ENCODE measurements at places on chromosomes 4 and X.
A peak's percentile ranks its signal among the peaks of the same experiment; 100 is the strongest.

DNA sequence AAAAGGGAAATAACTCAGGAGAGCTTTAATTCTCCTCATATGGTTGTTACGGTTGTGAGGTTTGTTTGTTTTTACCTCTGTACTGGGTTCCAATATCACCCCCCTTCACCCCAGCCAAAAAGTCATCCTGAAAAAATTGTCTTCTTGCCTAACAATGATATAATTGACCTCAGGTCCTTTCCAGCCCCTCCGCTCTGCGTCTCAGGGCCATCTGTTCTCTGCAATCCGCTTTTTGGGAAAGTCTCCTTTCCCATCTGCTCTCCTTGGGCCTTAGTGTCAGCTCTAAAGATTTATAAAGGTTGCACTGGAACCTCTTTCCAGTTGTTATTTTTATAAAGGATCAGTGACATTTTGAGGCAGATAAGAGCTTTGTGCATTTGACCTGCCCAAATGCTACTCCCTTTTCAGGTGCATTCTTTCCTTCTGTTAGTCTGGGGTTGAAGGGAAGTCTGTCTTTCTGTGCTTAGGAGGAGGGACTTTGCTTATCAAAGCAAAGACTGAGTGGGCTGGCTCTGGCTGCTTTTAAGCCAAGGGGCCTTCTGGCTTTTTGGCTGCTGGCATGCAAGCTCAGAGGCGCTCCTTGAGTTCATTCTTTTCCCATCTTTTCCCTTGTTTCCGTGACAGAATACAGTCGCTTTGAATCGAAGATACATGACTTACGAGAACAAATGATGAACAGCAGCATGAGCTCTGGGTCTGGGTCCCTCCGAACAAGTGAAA is 34.1 kb downstream of the DLG3 start:
- no peak for DNase-seq

DNA sequence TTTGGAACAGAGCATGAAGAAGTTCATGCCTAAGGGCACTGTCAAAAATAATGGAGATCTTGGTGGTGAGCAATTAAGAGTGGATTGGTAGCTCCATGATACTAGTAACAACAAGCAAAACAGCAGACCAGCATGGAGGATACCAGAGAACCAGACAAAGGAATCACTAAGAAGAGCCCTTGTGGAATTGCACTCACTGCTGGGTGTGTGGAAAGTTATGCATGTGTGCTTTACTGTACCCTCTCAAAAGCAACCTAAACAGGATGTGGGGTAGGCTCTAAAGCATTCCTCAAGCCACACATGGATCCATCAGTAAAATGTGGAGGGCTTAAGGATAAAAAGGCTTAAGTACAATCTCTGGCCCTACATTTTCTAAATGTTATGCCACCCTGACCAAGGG is 69.5 kb downstream of the AR start:
- no peak for DNase-seq

GRCh38 chr4:14023896-14024295 is 396.4 kb upstream of the BOD1L1 start:
- no peak for DNase-seq

DNA sequence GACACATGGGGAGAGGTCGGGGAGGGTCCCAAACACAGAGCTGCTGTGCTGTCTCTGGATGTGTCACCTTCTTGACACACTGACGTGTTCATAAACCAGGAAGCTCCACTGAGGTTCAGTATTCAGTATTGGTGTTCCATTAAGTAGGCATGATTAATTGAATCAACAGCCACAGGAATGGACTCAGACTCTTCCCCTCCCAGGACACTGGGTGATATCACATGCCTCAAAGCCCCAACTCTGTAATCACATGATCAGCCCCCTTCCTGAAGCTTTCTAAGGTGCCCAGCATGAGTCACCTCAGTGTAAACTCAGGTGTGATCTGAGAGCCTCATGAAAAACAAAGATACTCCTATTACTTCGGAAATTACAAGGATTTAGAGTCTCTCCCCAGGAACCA is 21.1 kb upstream of the HNRNPD start:
- DNase-seq = no peak

DNA sequence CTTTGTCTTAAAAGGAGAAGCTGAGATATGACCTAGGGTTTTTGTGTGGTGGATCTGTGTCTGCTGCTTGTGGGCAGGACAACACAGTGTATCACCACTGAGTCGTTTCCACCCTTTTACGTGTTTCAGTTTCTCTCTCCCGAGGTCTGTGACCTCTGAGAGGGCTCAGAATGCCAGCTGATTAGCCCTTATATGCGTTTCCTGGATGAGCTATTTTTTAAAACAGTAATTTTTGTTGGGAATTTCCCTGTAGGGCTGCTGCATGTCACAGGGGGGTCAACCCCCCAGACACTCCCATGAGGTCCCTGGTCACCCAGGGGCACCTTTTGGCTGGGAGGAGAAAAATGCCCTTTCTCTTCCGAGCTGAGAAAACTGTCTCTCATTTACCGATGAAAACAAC is 170.4 kb upstream of the CASK start:
- DNase-seq = no peak

DNA sequence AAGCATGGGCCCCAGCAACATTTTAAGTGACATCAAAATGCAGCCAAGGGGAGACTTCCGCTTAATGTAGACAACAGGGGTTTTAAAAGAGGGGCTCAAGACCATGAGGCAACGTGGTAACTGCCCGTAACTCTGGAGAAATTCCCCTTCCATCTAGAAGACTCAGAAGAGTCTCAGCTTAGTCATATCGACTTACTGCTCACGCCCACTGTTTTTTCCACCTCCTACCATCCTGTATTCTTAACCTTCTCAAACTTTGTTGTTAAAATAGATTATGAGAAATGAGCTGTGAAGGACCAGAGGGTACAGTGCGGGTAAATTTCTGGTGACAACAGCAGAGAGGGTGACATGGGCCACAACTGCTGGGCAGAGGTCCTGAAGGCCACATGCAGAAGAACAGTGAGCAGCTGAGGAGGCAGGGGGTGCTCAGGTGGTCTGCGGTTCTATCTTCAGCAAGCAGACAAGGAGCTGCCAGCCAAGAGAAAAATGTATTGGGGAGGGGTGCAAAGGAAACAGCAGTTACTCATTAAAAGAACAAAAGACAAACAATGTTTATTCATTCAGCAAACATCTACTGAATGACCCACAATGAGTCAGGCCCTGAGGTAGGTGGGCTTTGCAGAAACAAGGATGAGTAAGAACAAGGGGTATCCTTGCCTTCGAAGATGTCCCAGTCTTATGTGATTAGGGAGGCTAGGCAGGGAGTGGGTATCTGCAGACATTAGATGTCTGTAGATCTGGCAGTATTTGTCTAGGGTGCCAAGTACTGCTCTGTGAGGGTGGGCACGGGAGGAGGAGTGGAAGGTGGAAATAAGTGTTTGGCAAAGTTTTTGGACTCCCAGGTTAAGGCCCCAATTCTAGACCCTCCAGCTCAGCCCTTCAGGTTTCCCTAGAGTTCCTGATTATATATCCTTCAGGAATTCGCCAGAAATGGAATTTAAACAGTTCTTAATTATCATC is 175.3 kb downstream of the TSPAN5 start:
- DNase-seq = no peak

- no peak for DNase-seq
Measured at GRCh38 chr4:151389311-151389710, 19.7 kb upstream of the FHIP1A start.

GRCh38 chr4:124105212-124105611 is 607.3 kb downstream of the ANKRD50 start:
- DNase-seq = no peak

DNA sequence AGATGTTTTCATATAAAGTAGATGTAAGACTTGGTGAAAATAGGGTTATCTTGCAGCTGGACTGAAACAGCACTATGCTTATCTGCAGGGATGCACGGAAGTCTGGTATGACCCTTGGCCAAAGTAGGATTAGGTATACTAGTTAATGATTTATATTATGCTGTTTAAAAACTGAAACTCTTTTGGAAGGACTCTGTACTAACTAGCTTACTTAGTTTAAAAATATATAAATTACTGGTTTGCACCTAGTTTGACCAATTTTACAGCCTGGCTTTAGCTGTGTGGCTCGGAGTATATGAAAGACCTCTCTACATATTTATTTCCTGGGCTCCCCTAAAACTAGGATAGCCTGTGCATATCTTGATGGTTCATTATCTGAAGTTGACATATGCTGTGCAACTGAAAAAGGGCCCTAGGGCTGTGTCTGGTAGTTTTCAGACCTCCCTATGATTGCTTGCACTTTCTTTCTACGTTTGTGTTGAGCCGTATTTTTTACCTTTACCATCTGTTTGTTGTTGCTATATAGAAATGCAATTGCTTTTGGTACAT is 89.2 kb downstream of the TMEM144 start:
- DNase-seq = no peak

- peak; percentile 37 for DNase-seq
Measured at GRCh38 chr4:118270492-118270891, 82.3 kb downstream of the PRSS12 start.

Measured in putamen (tissue), 1 donor.